ENCODE measurements at places on chromosomes 11 and 22.

DNA sequence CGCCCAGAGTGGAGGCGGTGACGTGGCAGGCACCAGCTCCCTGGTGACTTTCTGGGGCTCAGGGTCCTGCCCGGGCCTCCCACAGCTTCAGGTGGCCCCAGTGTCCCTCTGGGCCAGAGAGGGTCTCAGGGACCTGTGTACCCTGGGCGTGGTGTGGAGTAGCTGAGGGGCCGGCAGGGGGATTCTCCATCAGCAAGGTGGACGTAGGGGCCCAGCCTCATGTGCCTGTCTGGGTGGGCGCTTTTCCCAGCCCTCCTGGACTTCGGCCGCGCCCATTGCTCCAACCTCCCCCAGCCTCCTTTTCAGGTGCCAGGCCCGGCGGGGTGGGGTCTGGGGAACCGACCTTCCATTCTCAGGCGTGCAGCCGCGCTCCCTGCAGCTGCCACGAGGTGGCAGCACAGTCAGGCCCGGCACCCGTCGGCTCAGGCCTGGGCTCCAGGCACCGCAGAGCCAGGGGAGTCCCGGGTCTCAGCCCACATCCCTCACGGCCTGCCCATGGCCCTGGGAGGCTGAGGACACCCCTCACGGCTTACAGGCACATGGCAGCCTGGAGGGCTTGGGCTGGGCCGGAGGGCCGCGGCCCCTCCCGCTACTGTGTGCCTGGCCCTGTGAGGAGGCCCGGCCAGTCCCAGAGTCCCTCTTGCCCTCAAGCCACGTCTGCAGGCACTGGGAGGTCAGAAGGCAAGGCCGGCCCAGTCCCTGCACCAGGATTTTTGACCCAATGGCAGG is 19.9 kb upstream of the MUC5B start:
- no peak for DNase-seq

DNA sequence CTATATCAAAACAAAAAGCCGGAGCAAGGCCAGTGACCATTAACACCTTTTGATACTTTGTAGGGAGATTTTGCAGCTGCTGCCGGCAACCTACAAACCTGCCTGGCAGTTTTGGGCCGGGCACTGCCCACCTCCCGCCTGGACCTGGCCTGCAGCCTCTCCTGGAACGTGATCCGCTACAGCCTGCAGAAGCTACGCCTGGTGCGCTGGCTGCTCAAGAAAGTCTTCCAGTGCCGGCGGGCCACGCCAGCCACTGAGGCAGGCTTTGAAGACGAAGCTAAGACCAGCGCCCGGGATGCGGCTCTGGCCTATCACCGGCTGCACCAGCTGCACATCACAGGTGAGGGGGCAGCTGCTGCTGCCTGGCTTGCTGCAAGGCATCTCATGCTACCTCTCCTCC is 34.2 kb downstream of the SHISA8 start:
- DNase-seq = no peak

DNA sequence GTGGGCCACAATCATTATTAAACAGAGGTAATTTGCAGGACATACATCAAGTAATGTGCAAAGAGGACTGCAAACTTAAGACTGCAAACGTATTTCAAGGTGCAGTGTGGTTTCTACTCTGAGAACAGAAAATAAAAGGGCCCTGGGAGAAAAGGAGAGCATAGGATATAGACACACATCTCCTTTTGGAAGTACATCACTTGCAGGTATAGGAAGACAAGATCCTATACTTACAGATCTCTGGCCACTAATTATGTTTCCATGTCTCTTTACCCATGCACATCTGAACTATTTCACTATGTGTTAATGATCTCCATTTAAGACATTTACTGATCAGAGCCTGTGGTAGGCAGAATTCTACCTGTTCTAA is 47.7 kb downstream of the PIWIL3 start:
- DNase-seq = no peak

DNA sequence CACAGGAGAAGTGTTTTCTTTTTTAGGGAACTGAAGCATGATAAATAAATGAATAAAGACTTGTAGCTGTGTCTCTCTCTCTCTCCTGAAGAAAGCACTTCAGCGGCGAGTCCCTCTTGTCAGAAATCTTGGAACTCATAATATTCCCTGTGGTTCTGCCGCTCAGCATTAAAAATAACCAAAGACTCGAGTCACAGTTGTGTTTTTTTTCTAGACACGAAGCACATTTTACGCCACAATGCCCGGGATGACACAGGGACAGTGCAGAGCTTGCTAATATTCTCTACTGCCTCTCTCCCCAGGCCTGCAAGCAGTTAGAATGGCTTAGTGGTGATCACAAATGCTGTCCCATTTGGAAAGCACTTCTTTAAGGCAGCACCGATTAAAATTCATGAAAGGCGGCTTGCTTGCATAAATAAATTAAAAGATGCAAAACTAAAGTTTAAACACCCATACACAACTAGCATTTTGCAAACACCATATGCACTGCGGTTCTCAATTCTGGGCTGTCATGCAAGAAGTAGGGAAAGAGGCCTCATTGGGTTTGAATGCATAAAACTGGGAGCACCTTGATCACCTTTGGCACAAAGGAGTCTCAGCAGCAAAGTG is 597.4 kb downstream of the SOX6 start:
- DNase-seq = no peak

GRCh38 chr11:93216511-93217101 is 18.8 kb upstream of the SLC36A4 start:
- no peak for DNase-seq

- no peak for DNase-seq
Observed at GRCh38 chr22:18991821-18992442, 55.8 kb upstream of the PRODH start.

GRCh38 chr11:69000831-69001242 is 12.2 kb downstream of the MRGPRF start:
- no peak for DNase-seq

DNA sequence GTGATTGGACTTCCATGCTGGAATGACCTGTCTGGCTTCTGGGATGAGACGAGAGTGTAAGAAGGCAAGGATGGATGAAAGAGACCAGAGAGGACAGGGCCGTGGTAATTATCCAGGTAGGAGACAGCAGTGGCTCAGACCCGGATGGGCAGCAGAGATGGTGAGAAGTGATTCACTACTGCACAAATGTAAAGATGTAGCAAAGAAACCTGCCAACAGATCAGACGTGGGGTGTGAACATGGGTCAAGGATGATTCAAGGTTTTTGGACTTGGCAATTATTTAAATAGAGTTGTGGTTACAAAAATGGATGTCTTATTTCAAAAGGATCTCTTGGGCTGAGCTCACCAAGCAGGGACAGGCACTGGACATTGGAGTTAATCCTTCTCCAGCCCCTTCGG is 32.7 kb downstream of the RIBC2 start:
- no peak for DNase-seq

GRCh38 chr11:80462211-80462610 is 1021.4 kb upstream of the TENM4 start:
- DNase-seq = no peak

- no peak for DNase-seq
Observed at GRCh38 chr11:88415495-88415894, 78.0 kb upstream of the CTSC start.

DNA sequence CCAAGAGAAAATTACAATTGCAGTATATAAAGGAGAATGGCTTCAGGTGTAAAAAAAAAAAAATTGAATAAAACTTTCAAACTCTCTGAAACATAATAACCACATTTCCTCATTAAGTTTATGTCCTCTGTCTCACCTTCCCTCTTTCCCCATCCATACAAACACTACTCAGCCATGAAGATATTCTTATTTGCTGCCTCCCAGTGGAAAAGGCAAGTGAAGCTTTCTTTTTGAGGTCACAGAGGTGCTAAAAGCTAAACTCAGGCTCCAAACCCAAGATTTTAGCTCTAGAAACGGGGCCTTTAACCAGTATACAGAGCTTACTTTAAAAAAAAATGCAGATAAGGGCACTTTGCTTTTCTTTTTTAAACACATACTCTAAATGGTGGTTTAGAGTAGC is 1568.5 kb downstream of the FAM181B start:
- DNase-seq = no peak

DNA sequence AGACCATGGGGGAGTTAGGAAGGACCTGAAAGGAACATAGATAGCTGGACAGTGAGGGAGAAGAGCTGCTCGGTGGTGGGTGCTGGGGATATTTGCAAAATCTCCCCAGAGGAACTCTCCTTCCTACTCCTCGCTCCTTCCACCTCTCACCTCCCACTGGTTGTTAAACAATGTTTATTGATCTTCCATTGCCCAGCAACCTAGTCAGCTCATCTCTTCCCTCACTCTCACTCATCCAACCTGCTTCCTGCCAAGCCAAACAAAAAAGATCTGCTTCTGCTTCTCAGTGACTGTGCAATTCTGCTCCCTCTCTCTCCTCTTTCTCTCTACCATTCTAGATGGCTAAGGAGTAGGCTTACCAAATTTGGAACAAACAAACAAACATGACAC is 115.0 kb downstream of the SLC1A2 start:
- peak; percentile 53 for DNase-seq

GRCh38 chr11:124483422-124483821 is 37.9 kb upstream of the OR8B8 start:
- no peak for DNase-seq

DNA sequence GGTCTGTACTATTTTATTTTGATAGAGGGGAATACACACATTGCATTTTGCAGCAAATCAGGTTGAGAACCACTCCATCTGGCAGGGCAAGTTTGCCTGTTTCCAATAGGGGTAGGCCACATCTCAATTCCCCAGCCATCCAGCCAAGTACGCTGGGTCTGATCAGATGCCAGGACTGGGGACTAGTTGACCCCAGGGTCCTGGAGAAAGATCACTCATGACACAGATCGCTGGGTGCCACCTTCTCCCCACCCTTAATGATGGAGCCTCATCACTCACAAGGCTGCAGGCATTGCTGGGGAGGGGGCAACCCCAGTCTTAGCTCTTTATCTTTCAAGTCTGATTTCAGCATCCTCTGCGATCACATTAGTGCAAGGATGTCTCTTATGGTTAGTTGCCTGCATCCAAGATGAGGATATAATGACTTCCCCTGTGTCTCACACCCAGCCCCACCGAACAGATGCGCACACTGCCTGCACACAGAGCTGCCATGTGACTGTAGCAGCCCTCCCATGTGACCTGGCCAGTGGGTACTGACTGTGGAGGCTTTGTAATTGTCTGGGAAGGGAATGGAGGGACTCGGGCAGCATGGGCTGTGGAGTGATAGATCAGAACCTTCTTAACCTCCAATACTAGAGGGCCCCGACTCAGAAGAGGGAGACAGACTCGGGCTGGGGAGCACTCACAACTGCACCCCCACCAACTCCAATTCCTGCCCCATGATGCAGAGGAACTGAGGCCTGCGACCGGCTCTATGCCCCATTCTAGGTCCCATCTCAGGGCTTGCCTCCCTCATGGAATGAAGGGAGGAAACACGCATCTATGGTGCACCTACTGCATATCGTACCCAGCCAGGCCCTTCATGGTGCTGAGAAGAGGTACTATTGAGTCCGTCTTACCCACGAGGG is 155.8 kb downstream of the DSCAML1 start:
- DNase-seq = no peak
